ENCODE measurements at places on chromosomes 16 and 17.
A peak's percentile ranks its signal among the peaks of the same experiment; 100 is the strongest.

GRCh38 chr17:40454613-40454995 is 11.4 kb downstream of the IGFBP4 start:
- no peak for DNase-seq

DNA sequence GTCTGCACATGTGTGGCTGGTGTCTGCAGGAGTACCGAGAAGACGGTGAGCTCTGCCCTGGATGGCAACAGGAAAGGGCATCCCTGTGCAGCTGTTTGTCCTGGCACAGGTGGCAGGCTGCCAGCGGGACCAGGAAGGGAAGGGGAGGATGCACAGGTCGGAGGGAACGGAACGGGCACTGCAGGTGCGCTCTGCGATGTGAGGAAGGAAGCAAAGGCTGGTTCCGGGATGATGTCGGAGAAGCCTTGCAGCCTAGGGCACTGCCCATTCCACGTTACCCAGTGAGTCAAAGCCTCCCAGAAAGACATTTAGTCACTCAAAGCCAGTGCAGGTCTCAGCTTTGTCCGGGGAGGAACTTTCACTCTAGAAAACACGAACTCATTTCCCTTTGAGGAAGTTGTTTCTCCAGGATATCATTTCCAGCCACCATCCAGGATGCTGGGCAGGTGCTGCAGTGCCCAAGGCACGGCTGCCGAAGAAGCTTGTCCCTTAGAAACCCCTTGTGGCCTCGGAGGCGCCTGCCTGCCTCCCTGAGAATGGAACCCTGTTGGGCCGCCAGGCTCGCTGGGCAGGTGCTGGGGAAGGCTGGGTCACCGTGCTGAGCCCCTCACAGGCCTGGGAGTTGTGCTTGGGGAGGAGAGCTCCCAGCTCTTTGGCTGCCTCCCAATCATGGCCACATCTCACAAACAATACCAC is 4.5 kb upstream of the TMEM235 start:
- no peak for DNase-seq

DNA sequence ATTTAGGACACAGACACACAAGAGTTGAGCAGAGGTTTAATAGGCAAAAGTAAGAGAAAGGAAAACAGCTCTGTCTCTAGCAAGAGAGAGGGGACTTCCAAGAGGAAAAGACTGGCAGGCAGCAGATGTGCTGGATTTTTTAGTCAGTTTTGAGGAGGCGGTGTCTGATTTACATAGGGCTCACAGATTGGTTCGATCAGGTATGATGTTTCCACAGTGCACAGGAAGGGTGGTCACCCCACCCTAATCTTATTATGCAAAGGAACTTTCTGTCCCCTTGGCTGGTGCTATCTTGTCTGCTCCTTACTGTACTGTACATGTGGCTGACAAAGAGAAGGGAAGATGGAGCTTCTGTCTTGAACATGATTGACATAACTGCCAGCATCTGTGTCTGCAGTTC is 25.3 kb downstream of the BFAR start:
- no peak for DNase-seq

DNA sequence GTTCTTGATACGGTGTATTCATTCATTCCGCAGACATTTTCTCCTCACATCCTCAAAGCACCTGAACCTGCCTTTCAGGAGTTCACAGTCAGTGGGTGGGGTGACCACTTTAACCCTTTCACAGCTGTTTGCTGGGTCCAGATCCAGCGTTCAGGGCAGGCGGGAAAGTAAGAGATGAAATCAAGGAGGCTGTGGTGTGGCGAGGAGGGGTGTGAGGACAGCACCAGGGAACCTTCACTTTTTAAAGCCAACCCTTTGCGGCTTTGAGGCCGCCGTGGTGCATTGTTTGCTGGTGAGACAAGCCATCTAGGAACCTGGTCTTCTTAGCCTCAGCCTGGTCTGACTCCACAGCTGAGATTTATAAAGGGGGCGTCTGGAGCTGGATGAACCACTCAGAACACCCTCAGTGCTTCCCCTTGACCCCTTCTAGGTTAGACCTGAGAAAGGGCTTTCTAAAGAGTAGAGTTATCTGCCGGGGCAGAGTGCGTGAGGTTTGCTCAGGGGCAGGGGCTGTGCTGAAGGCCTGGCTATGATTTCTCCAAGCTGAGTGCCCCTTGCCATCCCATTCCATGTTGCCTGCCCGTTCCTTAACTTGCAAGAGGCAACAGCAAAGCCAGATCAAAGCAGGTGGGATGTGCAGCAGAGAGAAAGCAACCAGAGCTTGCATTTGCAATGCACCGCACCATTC is 933 bp downstream of the CCR7 start:
- DNase-seq, result peak; percentile 64

GRCh38 chr17:75864448-75864871 is 9.3 kb upstream of the WBP2 start:
- DNase-seq, result peak; percentile 46

- no peak for DNase-seq
These were observed 6.6 kb downstream of the KRABD2 start for GRCh38 chr17:8369944-8370343.

DNA sequence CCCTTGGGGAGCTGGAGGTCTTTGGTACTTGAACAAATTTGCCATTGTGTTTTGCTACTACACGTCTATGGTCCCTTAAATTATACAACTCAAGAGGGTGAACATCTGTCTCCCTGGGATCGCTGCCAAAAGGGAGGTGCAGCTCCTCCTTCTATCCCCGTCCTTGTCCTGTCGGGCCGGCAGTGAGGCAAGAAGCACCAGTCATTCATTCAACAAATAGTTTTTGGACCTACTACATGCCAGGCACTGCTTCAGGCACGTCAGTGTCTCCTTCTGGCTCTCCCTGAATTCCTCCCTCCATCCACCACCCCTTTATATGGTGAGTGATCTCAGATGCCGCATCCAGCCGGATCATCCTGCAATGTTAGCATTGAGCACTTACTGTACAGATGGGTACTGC is 2.2 kb upstream of the RPL38 start:
- DNase-seq, result no peak

All from activated naive CD8-positive, alpha-beta T cell treated with anti-CD3 and anti-CD28 coated beads, Interleukin-2, amount 50 U/mL, for 24 hours (primary cell).